IPS-NIHi11 (cell line): ENCODE measurements at places on chromosomes 6 and 20.

DNA sequence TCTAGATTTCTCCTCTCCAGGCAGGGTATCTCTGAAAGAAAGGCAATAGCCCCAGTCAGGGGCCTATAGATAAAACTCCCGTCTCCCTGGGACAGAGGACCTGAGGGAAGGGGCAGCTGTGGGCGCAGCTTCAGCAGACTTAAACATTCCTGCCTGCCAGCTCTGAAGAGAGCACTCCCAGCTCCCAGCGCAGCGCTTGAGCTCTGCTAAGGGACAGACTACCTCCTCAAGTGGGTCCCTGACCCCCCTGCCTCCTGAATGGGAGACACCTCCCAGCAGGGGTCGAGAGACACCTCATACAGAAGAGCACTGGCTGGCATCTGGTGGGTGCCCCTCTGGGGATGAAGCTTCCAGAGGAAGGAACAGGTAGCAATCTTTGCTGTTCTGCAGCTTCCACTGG, 556.9 kb downstream of the EPM2A start:
- no peak for DNase-seq

DNA sequence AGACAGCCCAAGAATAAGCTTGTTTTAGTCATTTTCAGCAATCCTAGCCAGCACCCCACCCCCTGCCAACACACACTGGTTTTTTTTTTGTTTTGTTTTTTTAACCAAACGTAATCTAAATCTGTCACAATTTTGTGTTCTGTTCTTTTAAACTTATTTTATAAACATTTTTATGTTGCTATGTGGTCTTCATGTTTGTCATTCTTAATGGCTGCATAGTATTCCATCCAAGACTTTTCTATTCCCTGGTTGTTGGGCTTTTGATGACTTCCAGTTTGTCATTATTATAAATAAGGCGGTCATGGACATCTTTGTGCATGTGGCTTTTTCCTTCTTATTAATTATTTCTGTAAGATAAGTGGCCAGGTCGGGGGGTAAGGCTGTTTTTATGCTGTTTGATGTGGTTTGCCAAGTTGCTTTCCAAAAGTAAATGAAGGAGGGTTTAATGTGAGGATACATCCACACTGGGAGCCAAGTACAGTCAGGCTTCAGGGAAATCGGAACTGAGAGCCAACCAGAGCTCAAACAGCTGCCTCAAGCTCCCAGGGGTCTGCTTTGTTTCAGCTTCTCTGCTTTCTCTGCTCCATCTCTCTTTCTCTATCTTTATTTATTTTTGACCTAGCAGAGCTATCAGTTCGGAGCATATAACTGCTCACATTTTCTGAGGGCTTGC, 125.8 kb downstream of the VEGFA start:
- no peak for DNase-seq

GRCh38 chr6:113763311-113763766, 93.8 kb upstream of the MARCKS start:
- DNase-seq: no peak

DNA sequence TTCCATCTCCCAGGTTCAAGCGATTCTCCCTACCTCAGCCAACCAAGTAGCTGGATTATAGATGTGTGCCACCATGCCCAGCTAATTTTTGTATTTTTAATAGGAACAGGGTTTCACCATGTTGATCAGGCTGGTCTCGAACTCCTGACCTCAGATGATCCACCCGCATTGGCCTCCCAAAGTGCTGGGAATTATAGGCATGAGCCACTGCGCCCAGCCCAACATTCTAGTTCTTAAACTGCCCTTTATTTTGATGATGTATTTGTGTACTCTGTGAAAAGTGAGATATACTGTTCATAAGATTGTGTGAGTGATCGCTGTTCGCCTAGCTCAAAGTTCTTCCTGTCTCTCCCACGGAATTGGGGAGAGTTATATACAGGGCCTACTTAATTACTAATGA, 93.1 kb downstream of the HFE start:
- no peak for DNase-seq

DNA sequence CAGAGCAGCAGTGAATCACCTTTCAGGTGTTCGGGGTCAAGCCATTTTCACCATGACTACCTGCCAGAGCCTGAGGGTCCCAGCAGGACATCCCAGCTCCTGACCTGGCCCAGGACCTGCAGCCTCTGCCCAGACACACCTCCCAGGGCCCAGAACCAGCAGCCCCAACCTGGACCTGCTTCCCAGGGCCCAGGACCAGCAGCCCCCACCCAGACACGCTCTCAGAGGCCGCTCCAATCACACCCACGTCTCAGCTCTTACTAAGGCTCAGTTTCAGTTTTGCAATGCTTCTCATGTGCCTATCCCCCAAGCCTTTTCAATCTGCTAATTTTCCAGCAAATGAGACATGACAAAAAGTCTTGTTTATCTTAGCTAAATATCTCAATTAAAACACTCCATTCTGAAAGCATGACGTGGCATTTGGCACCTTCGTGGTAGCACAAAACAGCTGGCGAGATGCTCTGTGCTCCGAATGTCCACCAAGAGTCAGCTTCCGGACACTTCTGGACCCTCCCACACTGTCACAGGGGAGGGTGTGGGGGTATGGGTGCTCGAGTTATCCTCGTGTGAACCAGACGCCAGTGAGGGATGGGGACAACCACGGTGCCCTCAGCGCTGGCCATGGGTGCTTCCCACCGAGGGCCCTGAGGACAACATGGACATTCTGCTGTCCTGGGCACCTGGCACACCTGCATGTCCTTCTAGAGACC, 253.2 kb downstream of the DLL1 start:
- DNase-seq: no peak

DNA sequence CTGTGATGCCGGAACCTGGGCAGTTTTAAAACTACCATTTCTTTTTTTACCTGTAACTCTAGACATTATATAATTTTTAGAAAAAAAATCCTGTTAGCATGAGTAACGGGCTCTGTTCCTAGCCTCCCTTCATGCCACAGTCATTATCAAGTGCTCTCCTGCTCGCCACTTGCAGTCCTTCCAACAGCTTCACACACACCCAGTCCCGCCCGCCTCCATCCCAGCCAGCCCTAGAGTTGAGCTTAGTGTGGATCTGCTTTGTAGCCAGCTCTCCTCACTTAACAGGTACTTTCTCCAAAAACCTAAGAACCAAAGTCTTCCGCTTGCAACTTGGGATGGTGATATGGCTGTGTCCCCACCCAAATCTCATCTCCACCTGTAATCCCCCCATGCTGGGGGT, 51.5 kb downstream of the EZR start:
- DNase-seq: no peak

GRCh38 chr6:2505624-2506023, 245.1 kb downstream of the MYLK4 start:
- peak; percentile 77 for DNase-seq

- DNase-seq: no peak
Measured at GRCh38 chr20:64265201-64265600, 9.7 kb downstream of the PCMTD2 start.

- DNase-seq: no peak
Measured at GRCh38 chr6:75213112-75213511, 7.3 kb upstream of the COL12A1 start.

DNA sequence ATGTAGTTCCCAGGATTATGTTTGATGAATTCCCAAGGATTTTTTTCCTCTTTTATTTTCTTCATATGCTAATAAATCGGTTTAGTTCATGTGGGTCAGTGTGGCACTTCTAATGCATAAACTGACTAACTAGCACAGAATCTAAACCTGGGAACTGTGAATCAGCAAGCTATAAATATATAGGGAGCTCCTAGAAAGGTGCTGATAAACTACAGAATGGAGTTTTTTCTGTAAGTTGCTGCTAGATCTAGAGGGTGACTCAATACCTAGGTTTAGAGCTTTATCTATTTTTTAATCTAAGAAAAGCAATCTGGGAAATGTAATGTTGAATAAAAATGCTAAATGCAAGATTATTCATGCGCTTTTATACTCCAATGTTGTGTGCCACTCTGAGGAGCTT, 118.8 kb upstream of the PTCHD4 start:
- no peak for DNase-seq

- no peak for DNase-seq
Measured at GRCh38 chr20:22916021-22916842, 118.9 kb upstream of the SSTR4 start.

- no peak for DNase-seq
Measured at GRCh38 chr6:103874575-103874974, 985.1 kb downstream of the HACE1 start.

GRCh38 chr6:114140416-114140815, 169.5 kb upstream of the HDAC2 start:
- DNase-seq: no peak

- no peak for DNase-seq
Measured at GRCh38 chr6:166483573-166484250, 101.0 kb upstream of the MPC1 start.

DNA sequence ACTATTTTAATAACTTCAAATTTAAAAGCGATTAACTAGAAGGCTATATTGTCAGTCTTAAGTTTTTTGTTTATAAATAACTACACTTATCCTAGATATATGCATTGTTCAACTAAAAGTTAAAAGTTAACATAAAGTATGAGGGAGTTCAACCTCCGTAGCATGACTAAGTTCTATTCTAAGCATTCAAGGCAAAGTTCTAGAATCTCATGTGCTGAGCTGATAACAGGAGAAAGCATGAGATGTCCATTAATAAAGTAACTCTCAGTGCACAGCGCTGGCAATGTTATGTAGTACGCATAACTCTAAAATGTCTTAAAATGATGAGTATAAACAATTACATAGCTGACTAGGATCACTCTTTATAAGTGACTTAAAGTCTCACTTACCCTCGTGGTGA, 264.8 kb downstream of the RNGTT start:
- no peak for DNase-seq

- peak; percentile 95 for DNase-seq
Measured at GRCh38 chr20:43513931-43514647, 6.6 kb downstream of the L3MBTL1 start.

DNA sequence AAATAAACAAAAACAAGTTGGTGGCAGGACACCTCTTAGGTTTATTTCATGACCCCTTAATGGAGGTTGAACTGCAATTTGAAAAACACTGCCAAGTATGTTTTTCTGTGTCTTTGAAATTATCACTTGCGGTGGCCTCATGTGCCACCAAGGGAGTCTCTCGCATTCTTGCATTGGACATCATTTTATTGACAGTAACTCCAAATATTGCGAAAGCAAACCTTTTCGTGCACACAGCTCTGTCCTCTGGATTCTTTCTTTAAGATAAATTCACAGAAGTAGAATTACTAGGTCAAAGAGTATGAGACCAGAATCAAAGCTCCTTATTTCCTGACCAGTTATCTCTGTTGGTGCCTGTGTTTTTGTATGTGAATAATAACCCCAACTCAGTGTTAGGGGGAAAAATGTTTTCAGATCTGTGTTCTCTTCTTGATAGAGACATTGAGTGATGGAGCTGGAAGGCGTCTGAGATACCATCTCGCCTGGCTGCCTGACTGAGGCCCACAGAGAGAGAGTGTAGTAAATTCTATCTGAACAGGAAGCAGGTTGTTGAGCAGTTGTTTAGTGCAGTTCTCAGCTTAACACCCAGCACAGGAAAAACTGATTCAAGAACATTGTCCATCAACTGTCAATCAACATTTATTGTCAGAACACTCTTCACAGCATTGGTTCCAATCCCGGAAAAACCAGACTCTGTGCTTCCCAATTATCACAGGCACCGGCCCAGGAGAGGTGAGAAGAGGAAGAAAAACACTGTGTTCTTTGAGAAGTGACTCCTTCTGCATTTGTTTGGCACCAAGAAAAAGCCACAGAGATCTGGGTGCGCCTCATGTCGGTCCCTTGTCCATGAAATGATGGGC, 2.2 kb upstream of the CCDC167 start:
- no peak for DNase-seq

GRCh38 chr6:133899556-133899955, 10.6 kb downstream of the TCF21 start:
- no peak for DNase-seq

DNA sequence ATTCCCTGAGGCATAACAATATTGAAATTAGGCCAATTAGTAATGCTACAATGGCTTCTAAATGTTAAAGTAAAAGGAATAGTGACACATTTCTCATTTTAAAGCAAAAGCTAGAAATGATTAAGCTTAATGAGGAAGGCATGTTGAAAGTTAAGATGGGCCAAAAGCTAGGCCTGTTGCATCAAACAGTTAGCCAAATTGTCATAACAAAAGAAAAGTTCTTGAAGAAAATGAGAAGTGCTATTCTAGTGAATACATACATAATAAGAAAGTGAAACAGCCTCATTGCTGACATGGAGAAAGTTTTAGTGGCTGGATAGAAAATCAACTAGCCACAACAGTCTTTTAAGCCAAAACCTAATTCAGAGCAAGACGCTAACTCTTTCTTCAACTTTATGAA, 12.9 kb downstream of the OR2A4 start:
- DNase-seq: no peak

DNA sequence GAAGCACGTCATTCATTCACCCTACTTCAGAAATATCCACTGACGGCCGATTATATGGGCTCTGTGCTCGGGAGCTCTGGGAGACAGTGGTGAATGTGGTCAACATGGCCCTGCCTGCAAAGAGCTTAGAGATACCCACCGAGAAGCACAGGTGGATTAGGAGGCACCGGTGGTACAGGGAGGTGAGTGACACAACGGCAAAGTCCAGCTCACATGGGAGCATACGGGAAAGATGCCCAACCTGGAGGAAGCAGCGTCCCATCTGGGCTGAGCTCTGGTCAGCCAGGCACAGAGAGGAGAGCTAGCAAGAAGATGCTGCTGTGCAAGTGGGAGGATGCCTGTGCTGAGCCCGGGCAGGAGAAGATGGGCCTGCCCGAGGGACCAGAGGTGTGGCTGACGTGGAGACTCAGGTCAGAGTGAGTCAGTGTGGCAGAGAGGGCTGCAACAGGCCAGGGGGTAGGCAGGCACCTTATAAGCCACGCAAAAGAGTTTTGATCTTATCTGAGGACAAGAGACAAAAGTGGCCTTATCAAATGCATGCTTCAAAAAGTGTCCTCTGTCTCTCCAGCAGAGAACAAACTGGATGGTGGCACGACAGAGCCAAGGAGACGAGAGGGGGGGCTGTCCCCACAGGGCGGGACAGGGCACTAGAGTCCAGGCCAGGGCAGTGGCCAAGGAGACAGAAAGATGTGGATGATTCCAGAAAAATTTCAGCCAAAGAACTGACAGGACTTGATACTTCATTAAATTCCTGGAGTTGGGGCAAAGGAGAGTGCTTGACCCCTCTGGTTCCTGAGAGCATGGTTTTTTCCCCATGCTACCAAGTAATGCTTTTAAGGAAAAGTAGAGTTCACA, 214.6 kb upstream of the SNX9 start:
- DNase-seq: no peak

DNA sequence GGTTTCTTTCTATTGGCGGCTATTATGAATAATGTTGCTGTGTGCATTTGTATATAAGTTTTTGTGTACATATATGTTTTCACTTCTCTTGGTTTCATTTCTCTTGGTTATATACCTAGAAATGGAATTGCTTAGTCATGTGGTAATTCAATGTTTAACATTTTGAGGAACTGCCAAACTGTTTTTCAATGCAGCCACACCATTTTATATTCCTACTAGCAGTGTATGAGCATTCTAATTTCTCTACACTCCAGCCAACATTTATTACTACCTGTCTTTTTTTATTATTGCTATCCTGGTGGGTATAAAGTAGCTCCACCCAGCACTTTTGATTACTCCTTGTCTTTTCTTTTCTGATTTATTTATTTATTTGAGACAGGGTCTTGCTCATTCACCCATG, 54.8 kb downstream of the PHACTR2 start:
- DNase-seq: no peak
